HT-29 (cell line): ENCODE measurements at places on chromosomes 6 and 20. TPM values are rescaled to one million over a fixed set of nuclear protein-coding genes. Genes with fewer than 3 reads are reported as not detected.

DNA sequence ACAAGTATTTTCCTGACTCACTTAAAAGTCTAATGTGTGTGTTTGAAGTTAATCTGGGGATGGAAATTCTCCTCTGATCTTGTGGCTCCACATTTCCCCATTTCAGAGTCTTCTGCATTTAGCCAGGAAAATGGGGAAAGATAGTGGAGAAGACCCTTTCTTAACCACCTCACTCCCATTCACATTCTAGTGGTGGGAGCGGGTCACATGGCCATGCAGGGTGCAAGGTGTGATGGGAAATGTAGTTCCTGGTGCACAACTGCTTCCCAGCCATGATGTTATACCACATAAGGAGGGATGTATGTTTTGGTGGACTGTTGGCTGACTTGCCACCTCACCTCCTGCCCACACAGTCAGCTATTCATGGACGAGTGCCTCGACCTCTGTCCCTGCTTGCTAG, 61.8 kb downstream of the BANF2 start:
- DNase-seq: no peak

DNA sequence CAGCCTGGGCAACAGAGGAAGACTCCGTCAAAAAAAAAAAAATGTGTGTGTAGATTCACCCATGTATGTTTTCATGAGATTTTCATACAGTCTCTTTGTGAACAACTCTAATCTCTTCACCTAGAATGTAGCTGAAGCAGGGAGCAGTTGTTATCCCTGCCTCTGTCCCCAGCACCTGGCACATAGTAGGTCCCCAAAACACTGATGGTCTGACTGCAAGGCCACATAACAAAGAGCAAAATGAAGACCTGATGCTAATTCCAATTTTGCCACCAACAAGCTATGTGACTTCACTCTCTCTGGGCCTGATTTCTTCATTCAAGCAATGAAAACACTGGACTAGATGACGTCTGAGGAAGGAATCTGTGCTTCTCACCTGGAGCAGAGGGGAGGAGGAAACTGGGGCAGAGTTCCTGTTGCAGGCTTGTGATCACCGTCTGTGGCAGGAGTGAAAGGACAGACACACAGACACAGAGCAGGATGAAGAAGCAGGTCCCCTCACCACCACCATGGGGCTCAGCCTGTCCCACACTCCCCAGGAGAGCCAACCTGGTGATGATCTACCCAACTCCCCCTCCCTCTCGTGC, 4.6 kb downstream of the SLC44A4 start:
- DNase-seq: no peak

The CST2 gene
- total RNA-seq: not detected in 2 replicates

- no peak for DNase-seq
Observed at GRCh38 chr6:167712731-167713475, 113.8 kb upstream of the AFDN start.

DNA sequence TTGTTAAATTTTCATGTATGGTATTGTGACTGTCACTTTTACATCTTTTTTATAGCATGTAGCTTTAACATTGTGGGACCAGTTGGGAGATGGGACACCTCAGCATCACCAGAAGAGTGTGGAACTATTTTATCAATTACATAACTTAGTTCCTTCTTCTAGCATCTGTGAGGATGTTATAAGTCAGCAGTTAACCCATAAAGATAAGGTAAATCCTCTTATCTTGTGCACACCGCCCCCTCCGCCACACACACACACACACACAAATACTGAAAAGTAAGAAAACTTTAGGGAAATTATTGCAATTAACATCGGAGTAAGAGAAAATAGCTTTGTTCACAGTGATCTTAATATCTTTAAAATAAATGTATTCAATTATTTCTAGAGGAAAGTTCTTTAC, 60.9 kb downstream of the PGM3 start:
- no peak for DNase-seq

DNA sequence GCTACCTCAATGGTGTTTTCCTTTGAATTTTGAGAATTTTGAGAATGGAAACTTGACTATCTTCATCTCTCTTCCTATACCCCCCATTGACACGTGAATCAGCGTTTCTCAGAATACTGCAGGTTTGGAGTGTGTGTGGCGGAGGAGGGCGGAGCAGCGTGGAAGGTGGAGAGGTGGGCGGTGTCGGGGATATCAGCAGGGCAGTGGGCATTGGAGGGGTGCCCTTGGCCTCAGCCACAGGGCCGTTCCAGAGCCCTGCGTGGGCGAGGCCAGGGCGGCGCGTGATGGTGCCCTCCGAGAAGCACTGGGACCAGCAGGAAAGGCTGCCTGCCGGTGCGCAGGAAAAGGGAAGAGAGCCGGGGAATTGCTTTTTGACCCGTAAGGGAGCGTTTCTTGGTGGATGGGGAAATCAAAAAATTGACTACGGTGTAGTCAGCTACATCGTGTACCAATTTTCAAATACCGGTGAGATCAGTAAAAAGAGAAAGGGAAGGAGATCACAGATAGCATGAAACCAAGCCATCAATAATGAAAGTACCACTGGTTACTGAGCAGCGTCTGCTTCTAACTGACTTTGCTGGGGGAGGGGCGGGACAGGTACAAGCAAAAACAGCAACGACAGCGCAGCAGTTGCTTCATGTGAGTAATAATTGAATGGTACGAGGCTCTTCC, 82.7 kb upstream of the DUSP22 start:
- DNase-seq: no peak

The GABRR1 gene
- total RNA-seq: not detected in 2 replicates

The PAK1IP1 gene
- 12.2 and 16.7 TPM in 2 replicates for total RNA-seq

DNA sequence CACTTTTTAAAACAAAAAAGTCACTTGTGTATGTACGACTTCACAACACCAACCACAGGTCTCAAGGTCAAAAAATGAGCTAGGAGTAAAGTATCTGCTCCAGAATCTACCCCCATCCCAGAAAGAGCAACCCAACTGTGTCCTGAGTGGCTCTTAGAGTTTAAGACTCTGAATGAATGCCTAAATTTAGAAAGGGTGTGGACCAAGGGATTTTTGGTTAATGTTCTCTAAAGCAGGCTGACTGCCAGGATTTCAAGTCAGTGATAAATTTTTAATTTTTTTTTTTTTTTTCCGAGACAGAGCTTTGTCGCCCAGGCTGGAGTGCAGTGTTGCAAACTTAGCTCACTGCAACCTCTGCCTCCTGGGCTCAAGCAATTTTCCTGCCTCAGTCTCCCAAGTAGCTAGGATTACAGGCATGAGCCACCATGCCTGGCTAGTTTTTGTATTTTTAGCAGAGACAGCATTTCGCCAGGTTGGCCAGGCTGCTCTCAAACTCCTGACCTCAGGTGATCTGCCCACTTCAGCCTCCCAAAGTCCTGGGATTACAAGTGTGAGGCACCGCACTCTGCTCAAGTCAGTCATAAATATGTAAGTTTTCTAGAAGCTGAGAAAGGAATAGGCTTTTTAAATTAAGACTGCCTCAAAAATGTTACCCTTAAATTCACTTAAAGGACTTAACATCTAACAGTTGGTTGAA, 20.2 kb downstream of the STAU1 start:
- no peak for DNase-seq

- DNase-seq: peak; percentile 2
Observed at GRCh38 chr6:14510038-14510437, 392.5 kb downstream of the CD83 start.

The BFSP1 gene
- 0.81 and 1.4 TPM in 2 replicates for total RNA-seq

The SOX18 gene
- total RNA-seq: not detected in 2 replicates

DNA sequence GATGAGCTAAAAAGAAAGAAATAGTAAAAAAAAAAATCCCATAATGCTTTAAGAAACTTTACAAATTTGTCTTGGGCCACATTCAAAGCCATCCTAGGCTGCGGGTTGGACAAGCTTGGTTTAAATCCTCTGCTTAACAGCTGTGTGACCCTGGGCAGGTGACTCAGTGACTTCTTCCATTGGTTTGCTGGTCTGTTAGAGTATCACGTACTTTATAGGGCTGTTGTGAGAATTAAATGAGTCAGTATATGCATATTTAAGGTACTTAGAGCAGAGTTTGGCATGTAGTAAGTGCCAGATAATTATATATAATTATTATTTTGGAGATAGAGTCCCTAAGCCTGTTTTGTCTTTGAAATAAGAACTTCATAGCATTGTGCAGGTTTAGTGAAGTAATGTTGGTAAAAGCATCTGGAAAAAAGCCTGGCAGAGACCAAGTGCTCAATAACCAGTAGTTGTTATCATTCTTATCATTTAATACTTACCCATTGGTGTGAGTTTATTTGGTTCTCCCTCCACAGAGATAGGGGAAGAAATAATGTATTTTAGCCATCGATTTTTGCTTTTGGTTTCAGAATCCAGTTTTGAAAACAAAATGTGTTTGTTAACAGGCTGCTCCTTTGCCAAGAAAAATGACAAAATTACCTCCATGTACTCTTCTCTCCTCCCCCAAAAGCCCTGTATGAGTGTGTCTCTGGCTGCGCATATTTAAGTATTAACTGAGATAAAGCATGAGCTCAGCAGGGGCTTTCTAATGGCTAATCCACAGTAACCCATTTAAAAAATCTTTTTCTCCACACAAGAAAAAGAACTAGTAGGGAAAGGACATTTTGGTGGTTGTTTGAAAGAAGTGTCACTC, 67.2 kb downstream of the FOXO3 start:
- DNase-seq: no peak

DNA sequence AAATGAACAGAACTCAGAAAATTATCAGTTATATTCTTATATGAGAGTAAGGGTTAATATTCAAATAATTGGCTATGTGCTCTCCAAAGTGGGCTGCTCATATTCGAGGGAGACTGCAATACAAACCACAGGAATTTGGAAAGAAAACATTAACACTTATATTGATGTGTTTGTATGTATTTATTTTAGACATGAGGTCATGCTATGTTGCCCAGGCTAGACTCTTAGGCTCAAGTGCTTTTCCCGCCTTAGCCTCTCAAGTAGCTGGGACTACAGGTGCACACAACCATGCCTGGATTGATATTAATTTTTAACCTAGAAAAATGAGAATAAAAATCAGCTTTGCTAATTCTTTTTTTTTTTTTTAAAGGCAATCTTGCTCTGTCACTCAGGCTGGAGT, 35.0 kb downstream of the BTBD9 start:
- DNase-seq: no peak

The GPX6 gene
- total RNA-seq: not detected in 2 replicates

GRCh38 chr6:116373940-116374339, 3.2 kb downstream of the DSE start:
- no peak for DNase-seq

- DNase-seq: no peak
Observed at GRCh38 chr6:125754566-125754965, 5.1 kb downstream of the HEY2 start.

- no peak for DNase-seq
Observed at GRCh38 chr20:41135888-41136679, 1.3 kb upstream of the PLCG1 start.

- no peak for DNase-seq
Observed at GRCh38 chr6:155578251-155578650, 122.6 kb upstream of the NOX3 start.

GRCh38 chr6:57267586-57268293, 45.6 kb upstream of the RAB23 start:
- DNase-seq: peak; percentile 85

- no peak for DNase-seq
Observed at GRCh38 chr6:132275066-132275970, 126.0 kb downstream of the MOXD1 start.

GRCh38 chr6:157983406-157984119, 1.9 kb downstream of the SYNJ2 start:
- DNase-seq: no peak

- DNase-seq: no peak
Observed at GRCh38 chr6:130831607-130832006, 4.4 kb downstream of the SMLR1 start.

The PAX1 gene
- total RNA-seq: not detected in 2 replicates

DNA sequence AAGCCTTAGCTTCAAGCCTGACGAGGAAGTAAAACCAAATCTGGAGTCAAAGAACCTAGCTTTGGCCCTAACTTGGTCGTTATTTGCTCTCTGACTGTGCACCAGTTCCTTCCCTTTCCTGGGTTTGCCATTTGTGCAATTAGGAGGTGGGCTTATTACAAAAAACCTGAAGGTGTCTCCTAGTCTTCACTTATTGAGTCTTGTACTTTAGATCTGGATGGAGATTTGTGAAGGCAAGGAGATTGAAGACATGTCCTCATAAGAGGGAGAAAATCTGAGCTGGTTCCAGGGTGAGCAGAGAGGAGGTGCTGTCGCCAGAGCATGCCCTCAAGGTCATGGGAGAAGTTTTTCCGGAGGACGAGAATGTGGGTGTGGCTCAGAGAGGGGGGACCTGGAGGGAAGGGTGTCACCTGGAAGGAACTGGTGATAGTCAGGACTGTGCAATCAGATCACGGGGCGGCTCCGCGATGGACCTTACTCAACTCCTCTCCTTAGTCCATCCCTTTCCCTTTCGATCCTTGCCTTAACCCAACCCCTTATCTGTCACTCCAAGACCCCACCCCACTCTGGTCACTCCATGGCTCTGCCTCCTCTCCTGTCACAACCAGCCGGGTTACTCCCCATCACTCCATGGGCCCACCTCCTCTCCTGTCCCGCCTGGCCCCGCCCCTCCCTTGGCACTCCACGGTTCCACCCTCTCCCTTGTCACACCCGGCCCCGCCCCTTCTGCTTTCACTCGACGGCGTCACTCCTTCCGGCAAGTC, 588 bp upstream of the ACSS2 start:
- DNase-seq: no peak

- DNase-seq: no peak
Observed at GRCh38 chr20:18190338-18191233, 52.9 kb downstream of the KAT14 start.

- no peak for DNase-seq
Observed at GRCh38 chr20:59324521-59325141, 24.2 kb downstream of the EDN3 start.

DNA sequence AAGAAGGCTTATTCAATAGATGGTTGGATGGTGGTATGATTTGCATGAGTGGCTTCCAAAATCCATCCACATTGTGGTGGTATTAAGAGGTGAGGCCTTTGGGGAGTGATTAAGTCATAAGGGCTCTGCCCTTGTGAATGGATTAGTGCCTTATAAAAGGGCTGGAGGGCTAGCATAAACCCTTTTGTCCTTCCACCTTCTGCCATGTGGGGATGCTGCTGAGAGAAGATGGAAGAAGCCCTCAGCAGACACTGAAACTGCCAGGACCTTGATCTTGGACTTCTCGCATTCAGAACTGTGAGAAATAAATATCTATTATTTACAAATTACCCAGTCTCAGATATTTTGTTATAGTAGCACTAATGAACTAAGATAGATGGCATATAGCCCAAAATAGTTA, 27.8 kb upstream of the SRPK1 start:
- DNase-seq: peak; percentile 60

The ANKRD6 gene
- not detected in 2 replicates for total RNA-seq

- no peak for DNase-seq
Observed at GRCh38 chr20:6295127-6295866, 172.5 kb upstream of the FERMT1 start.

- DNase-seq: peak; percentile 69
Observed at GRCh38 chr20:11676630-11677287, 240.9 kb upstream of the BTBD3 start.

The HMGA1 gene
- total RNA-seq: 1,158 and 1,171 TPM in 2 replicates

The FILIP1 gene
- total RNA-seq: not detected in 2 replicates
